ENCODE measurements at places on chromosomes 2 and 18.

GRCh38 chr2:157842106-157842879 is 33.8 kb downstream of the ACVR1 start:
- no peak for DNase-seq

- no peak for DNase-seq
Measured at GRCh38 chr2:200090683-200091082, 135.3 kb downstream of the MAIP1 start.

DNA sequence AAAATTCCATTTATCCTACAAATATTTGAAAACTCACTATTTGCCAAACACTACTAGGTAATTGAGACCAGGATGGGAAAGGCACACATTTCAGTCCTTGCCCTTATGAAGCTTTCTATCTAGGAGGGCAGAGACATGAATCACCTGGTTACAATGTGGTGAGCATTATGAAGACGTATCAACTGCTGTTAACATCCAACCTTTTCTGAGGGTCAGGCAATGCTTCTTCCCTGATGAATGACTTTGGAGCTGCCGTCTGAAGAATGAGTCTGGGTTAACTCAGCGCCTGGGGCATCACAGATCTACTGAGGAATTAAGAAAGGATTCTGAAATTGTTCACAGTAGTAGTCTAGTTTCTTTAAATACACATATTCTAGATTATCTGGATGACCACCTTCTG is 62.1 kb upstream of the NOSTRIN start:
- no peak for DNase-seq

- no peak for DNase-seq
Measured at GRCh38 chr2:234329202-234329960, 167.5 kb downstream of the ARL4C start.

GRCh38 chr2:38233231-38233983 is 143.7 kb downstream of the ATL2 start:
- no peak for DNase-seq

All from forelimb muscle (tissue), 1 donor.